ENCODE measurements at places on chromosomes 16 and 17.
A peak's percentile ranks its signal among the peaks of the same experiment; 100 is the strongest.

DNA sequence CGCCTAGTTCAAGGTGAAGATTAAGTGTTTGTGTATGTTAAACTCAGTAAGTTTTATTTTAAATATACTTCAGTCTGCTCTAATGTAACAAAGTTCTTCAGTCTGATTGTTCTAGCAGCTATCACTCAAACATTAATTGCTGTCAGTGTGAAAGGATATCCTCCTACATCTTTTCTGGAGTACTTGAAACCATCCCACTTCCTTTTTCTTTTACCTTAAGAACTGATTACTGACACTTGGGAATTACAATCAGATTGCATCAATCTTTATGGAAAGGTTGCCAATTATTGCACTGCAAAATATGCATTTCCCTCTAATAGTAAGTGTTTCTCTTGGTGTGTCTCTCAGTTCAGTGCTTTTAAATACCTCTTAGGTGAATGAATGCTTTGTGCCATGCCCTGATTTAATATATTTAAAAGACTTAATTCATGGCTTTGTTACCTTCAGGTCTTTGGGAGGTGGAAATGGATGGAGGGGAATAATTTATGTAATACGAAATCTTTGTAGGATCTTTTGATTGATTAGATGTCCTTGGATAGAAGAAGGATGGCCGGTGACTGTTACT is 16.6 kb downstream of the MRTFB start:
- no peak for DNase-seq

GRCh38 chr16:57430955-57431354 is 16.2 kb downstream of the CIAPIN1 start:
- no peak for DNase-seq

DNA sequence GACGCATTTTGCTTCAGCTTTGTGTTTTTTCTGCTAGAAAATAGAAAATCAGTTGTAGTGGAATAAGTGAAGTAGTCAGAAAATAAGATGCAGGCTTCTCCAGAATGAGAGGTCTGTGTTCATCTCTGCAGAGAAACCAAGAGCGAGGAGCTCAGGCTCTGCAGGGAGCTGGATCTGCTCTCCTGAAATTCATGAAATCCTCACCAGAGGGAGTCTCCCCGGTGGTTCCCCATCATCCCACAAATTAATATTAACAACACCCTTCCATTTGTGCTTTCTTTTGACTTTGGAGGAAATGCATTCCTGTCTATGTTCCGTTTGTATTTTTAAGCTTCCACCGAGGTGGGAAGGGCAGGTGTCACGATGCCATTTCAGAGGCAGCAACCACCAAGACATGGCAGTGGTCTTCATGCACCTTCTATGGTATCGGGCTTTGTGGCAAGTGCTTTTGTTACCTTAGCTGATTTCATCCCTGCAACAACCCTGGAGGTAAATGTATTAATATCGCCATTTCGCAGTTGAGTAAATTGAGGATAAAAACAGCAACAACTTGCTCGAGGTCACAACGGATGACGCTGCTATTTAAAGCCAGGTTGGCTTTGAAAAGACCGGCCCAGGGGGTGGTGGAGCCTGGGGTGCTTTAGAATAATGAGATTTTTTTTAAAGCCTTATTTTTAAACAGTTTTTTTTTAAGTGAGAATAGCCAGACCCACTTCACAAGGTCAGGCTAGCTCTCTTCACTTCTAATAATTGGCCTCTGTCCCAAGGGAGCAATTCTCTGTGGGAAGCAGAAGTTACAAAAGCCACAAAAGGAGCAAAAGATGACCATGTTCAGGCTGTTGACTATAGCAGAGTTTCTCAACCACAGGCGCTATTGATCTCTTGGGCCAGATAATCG is 367.6 kb upstream of the ERCC4 start:
- DNase-seq, result no peak

DNA sequence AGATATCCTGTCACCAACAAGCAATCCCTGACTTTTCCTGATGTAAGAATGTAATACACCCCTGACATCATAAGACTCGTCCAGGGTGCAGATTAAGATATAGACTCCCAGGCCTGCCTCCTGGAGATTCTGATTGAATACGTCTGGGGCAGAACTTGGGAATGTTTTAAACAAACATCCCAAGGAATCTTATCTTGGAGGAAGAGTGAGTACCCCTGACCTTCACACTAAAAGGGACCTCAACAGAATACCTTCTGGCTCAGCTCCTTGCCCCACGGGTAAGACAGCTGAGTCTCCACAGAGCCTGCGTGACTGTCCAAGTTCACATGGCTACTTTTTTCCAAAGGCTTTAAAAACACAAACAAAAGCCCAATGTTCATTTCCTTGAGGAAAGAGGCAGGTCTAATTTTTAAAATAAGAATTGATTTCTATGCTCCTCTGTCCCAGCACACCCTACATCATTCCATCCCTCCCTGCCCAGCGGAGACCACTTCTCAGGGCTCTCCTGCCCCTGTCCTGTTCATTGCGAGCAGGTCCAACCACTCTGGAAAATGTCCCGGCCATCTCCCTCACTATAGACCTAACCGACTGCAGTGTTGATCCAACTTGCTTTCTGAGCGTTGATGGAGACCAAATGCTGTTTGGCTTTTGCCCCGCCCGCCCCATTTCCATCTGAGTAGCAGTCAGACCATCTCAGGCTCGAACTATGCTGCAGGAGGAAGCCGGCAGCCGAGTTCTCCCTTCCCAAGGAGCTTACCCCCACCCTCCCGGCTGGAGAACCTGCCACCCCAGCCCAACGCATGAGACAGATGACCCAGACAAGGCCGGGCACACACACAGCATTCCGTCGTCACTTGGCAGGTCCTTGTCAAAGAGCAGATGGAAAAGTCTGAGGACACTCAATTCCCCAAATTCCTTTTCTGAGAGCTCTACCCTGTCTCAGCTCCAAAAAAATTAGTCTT is 44.1 kb upstream of the MYH10 start:
- DNase-seq, result peak; percentile 73

GRCh38 chr17:22268214-22268911 is 576.0 kb downstream of the KCNJ18 start:
- DNase-seq, result no peak

DNA sequence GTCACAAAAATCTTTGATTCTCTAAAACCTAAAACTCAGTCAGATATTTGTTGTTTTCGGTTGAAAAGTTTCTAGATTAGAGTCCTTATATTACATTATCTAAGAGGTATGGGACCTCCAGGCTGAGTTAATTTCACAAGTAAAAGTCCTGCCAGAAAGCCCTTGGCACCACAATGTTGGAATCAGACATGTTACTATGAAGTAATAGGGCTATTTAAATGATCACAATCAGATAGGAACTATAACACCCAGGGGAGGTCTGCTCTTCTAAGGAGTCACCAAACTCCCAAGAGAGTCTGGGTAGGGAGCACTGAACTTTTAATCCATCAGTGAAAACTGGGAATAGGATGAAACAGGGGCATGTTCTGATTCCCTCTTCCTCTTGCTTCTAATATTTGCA is 54.2 kb downstream of the WIPI1 start:
- no peak for DNase-seq

GRCh38 chr17:2937331-2938003 is 125.9 kb downstream of the OR1D5 start:
- DNase-seq, result peak; percentile 43

DNA sequence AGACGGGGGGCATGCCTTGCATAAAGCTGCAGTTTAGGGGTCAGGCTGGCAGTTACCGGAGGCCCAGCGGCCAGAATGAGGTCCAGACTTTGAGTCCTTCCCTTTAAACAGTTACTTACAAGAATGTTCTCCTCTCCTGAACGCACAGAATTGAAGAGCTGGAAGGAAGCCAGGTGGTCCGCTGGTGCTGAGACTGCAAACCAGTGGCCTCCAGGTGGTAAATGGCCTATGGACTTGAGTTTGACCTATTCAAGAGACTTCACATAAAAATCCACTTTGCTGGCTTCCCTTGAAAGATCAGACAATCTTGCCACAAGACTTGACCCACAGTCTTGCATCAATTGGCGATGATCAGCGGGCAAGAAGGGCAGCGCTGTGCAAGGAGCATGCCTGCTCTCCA is 14.7 kb upstream of the SEZ6 start:
- no peak for DNase-seq

Data from AG20443 (cell line).